ENCODE measurements at places on chromosomes 2 and 18. TPM values are rescaled to one million over a fixed set of nuclear protein-coding genes. Genes with fewer than 3 reads are reported as not detected.

DNA sequence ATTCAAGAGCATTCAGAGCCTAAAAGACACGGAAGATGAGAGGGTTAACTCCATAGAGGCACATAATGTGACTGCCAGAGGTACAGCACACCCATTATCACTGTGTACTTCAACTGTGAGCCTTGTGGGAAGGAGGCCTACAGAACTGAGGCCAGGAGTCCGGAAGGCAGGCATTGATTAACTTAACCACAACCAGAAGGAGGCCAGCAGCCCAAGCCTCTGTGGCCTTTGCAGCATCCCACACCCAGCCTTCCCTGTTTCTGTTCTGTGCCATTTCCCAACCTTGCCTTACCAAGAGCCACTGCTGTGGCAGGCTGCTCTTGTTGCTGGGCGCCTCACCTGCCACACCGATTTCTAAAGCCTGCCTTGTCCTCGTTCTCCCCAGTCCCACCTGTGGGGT, 27.2 kb downstream of the SIGLEC15 start:
- no peak for DNase-seq

DNA sequence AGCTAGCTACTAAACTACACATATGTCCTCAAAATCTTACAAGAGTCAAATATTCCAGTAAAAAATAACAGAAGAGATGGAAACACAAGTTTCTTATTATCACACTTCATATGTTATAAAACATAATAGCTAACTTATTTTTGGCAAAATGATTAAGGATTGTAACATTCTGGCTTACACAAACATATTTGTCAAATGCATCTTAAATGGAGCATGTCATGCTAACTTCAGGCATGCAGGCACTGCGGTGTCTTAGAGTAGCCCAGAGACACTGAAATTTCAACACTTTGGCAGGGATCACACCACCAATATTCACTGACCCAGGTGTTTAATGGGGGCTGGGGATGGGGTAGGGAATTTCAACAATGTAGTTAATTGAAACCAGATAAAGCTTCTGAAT, 51.6 kb downstream of the LDAH start:
- no peak for DNase-seq

GRCh38 chr2:902584-902983, 48.1 kb upstream of the SNTG2 start:
- no peak for DNase-seq

CROCC2 gene
- not detected for total RNA-seq

LHCGR gene
- not detected for total RNA-seq

- DNase-seq = no peak
These were observed 38.8 kb downstream of the PRKCE start for GRCh38 chr2:45690231-45690630.

GRCh38 chr2:204604061-204604460, 58.8 kb downstream of the PARD3B start:
- DNase-seq = no peak

Data from activated CD8-positive, alpha-beta T cell treated with anti-CD3 and anti-CD28 coated beads for 36 hours (primary cell).